Sigmoid colon (tissue), 7 donors: ENCODE measurements at places on chromosomes 6 and 20.
A peak's percentile ranks its signal among the peaks of the same experiment; 100 is the strongest.

DNA sequence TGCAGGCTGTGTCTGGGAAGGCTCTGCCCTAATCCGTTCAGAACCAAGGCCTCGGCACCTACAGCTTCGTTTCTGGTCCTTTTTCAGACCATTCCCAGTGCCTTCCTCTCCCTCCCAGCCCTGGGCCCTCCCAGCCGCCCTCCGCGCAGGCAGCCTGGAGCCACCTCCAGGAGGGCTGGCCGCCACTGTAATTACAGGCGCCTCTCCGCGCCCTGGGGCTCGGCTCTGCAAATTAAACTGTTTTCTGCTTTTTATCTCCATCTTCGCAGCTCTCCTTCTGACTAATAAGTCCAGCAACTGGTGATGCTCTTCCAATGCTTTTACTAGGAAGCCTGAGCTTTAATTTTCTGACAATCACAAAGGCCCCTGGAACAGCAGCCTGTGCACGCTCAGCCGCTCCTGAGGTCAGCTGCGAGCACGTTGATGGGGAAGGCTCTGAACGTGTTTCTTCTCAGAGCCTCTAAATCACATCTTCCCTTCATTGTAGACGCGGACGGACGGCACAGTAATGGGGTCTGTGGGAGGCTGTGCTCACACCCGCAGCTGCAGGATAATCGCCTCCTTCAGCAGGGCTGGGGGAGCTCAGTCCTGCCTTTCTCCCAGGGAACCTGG, 194.6 kb downstream of the DLL1 start:
- peak; percentile 52 for DNase-seq
- H3K36me3 ChIP-seq: no peaks in the 10 kb centered on the region
- H3K4me3 ChIP-seq: no peak overlapping the region
- no peaks in the 10 kb centered on the region for H3K4me1 ChIP-seq

- H3K36me3 ChIP-seq: no peaks in the 10 kb centered on the region
- H3K4me3 ChIP-seq: no peak overlapping the region
- no peak for DNase-seq
- peak overlapping the region; percentile 70 for H3K27ac ChIP-seq
- no peaks in the 10 kb centered on the region for H3K27me3 ChIP-seq
These were observed 147.0 kb downstream of the MTFR2 start for GRCh38 chr6:136102991-136103688.

DNA sequence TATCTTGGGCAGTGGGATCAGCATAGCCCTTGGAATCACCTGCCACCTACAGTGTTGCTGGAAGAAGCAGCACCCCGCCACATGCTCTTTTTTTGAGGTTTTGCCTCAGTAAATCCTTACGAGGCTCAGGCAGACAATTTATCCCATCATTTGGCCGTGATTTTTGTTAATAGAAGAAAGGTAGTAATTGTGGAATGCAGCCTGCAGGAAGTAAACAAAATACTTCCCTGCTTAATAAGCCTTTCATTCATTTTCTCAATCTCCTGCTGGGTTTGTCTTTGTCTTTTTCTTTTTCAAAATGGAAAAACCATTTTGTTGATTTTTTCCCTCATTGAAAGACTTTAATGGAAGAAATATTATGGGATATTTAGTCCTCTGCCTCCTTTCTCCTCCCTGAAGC, 93.7 kb upstream of the CD83 start:
- no peak overlapping the region for H3K27ac ChIP-seq
- no peaks in the 10 kb centered on the region for H3K27me3 ChIP-seq
- DNase-seq: no peak
- H3K4me1 ChIP-seq: no peaks in the 10 kb centered on the region
- H3K36me3 ChIP-seq: no peaks in the 10 kb centered on the region

DNA sequence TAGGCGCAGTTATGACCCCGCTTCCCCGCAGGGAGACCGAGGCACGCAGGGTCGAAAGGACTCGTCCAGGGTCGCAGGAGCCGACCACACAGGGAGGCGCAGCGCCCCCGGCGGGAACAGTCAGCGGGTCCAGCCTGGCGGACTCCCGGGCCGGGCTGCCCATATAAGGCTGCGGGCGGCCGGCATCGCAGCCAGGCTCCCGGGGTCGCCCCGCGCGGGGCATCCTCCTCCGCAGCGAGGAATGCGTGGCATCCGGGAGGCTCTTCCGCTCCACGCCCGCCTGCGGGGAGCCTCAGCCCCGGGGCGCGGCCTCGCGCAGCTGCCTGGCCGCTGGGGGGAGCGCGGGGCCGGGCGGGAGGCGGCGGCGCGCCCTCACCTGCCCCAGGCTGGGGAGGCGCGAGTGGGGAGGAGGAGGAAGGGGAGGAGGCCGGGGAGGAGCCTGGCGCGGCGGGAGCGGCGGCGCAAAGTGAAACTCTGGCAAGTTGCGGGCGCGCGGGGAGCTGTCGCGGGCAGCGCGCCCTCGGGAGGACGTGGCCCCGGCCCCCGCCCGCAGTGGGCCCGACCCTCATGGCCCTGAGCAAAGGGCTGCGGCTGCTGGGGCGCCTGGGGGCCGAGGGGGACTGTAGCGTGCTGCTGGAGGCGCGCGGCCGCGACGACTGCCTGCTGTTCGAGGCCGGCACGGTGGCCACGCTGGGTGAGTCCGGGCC, at the start of gene SYNJ2:
Gene SYNJ2 (plus strand): TSS at position 469 of the 707 bp plus-strand sequence. CDS start 99 bp downstream, at position 568.
- H3K4me3 ChIP-seq: peak within 1 kb of the TSS; percentile 80
- peak; percentile 91 for DNase-seq
- no peaks in the 10 kb centered on the region for H3K36me3 ChIP-seq
